ENCODE measurements at places on chromosomes 6 and 20. TPM values are rescaled to one million over a fixed set of nuclear protein-coding genes. Genes with fewer than 3 reads are reported as not detected.
A peak's percentile ranks its signal among the peaks of the same experiment; 100 is the strongest.

FAM217A gene
- not detected for total RNA-seq

DNA sequence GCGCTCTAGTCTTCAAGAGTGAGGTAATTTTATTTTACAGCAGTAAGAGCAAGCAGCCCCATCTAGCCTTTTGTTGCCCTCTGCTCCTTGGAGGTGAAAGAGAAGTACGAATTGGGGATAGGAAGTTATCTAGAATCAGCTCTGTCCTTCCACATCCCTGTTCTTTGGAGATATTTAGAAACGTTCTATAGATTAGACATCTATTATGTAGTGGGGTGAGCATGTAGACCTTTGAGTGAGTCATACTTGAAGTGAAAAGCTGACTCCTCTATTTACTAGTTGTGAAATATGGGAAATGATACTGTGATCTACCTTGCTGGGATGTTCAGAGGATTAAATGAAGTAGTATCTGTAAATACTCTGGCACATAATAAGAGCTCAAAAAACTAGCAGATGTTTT, 36.0 kb upstream of the SLC35D3 start:
- DNase-seq = no peak
- H3K4me3 ChIP-seq = no peak overlapping the region
- H3K27me3 ChIP-seq = no peaks in the 10 kb centered on the region
- H3K4me1 ChIP-seq = peaks cover 3% of the 10 kb centered on the region

- peaks cover 2% of the 10 kb centered on the region for H3K27me3 ChIP-seq
- H3K36me3 ChIP-seq = no peaks in the 10 kb centered on the region
- H3K27ac ChIP-seq = no peak overlapping the region
- no peak for DNase-seq
- H3K4me1 ChIP-seq = no peaks in the 10 kb centered on the region
Measured at GRCh38 chr6:151869345-151869744, 61.9 kb downstream of the ESR1 start.

OR12D3 gene
- total RNA-seq = not detected

DNA sequence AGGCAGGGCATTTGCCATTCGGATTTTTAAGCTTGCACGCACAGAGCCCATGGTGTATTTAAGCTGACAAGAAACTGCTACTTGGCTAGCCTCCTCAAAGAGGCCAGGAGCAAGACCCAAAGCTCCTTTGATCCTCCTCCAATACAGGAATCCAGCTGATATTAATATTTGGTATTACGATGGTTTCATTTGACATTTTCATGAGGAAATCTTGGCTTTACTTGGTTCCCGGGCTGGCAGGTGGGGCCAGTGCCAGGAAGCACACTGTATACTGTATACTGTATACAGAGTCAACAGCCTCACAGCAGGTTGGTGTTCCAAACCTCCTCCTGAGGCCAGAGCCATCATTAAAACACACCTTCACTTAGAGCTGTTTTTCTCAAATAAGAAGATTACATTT, 138.2 kb upstream of the ARMC2 start:
- H3K27ac ChIP-seq = no peak overlapping the region
- H3K4me1 ChIP-seq = peaks cover 13% of the 10 kb centered on the region

DNA sequence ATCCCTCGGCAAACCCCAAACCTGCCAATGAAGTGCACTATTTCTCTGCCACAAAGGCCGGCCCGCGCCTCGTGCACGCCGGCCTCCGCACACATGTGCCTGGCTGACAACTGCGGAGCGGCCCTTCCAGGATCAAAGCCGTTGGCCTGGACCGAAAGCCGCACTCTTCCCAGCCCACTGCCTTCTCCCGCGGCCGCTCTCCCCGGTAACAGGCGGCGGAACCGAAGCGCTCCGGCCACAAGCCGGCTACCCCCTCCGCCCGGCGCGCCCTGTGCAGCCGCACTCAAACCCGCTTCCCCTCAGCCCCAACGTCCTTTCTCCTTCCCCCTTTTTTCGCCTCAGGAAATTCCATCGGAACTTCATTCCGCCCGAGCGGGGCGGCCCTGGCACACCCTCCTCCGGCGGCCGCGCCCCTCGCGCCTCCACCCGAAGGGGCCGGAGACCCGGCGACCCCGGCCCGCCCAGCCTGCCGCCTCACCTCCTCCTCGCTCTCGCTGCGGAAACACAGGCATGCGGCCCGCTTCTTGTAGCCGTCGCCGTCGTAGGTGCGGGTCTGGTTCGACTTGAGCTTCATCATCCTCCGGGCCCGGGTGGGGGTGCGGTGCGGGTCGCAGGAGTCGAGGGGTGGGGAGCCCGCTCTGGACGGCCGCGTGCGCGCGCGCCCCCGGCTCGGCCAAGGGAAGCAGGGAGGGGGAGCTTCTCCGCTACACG, 528 bp downstream of the NUDT3 start:
- no peak overlapping the region for H3K27ac ChIP-seq

DNA sequence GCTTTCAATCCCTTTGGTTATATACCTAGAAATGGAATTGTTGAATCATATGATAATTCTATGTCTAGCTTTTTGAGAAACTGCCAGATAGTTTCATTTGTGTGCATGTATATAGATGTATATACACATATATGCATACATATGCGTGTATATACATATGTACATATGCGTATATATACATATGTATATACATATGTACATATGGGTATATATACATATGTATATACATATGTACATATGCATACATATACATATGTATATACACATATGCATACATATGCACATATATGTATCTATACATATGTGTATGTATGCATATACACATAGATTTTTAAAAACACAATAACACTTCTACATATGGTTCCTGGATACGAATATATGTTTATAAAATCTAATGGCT, 8.4 kb downstream of the SF3B5 start:
- no peak overlapping the region for H3K4me3 ChIP-seq
- H3K27me3 ChIP-seq = no peaks in the 10 kb centered on the region
- H3K27ac ChIP-seq = no peak overlapping the region
- H3K36me3 ChIP-seq = no peaks in the 10 kb centered on the region
- no peak for DNase-seq

TNNC2 gene
- total RNA-seq = not detected

DNA sequence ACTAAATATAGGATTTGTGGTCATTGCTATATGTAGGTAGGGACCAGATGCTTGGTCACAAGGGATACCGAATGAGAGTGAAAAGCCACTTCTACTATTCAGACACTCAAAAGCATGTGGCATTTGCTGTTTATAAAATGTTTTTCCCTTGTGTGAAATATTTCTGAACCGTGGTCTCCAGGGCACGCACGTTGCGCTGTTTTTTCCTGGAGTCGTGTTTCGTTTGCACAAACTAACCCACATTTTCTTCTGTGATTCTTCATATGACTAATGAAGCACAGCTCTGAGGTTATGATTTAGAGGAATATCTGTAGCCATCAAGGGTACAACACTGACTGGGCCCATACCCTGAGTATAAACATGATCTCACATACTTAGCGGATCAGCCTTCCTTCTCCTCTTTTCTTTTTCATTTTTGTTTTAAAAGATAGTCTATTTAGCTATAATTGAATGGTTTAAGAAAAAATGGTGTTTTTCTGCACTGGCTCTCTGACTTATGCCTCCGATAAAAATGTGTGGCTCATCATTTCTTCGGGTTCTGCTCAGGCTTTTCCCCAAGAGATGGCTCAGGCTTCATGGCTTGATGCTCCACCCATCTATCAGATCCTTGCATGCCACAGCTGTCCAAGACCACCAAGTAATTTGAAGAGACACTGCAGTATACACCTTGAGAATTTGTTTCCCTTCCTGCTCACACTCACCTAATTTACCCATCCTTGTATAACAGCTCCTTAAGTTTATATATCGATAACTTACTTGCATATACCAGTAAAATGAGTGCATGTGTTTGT, 59.9 kb upstream of the HBS1L start:
- peak overlapping the region; percentile 81 for H3K27ac ChIP-seq
- DNase-seq = no peak
- peaks cover 14% of the 10 kb centered on the region for H3K36me3 ChIP-seq
- peak overlapping the region; percentile 62 for H3K4me3 ChIP-seq

- no peak overlapping the region for H3K4me3 ChIP-seq
- no peaks in the 10 kb centered on the region for H3K36me3 ChIP-seq
- H3K27me3 ChIP-seq = no peaks in the 10 kb centered on the region
- no peaks in the 10 kb centered on the region for H3K4me1 ChIP-seq
- DNase-seq = no peak
- no peak overlapping the region for H3K27ac ChIP-seq
Measured at GRCh38 chr6:82484001-82484400, 120.4 kb downstream of the TPBG start.

DNA sequence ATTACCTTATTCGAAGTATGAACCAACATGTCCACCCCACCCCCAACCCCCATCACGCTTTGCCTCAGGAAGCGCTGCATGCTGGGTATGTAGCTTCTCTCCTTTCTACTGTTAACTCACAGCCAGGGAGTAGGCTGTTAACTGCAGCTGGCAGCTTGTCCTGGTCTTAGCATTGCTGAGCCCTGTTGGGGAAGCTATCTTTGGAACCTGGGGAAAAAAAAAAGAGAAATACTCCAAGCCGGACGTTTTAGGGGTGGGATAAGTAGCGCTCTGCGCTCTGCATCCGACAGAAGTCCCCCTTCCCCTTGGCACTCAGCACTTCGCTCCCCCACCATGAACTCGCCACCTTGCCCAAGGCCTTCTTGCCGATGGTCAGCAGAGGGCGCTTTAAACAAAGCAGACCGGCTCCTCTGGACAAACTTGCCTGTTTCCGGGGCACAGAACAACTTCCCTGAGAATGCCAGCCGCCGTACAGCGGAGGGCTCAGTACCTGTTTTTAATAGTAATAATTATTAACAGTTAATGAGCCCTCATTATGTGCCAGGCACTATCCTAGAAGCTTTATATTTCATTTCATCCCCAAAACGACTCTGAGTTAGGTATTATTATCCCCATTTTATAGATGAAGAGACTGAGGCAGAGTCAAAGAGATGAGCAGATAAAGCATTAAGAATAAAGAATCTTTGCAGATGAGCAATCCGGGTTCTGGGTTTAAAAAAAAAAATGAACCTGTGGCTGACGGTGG, 35.2 kb upstream of the MDFI start:
- no peak overlapping the region for H3K27ac ChIP-seq
- H3K4me3 ChIP-seq = no peak overlapping the region
- DNase-seq = peak; percentile 71
- peaks cover 5% of the 10 kb centered on the region for H3K4me1 ChIP-seq

- H3K4me1 ChIP-seq = no peaks in the 10 kb centered on the region
- no peaks in the 10 kb centered on the region for H3K36me3 ChIP-seq
- no peak for DNase-seq
- no peak overlapping the region for H3K27ac ChIP-seq
- H3K4me3 ChIP-seq = no peak overlapping the region
Measured at GRCh38 chr6:57262488-57262887, 40.4 kb upstream of the RAB23 start.

- H3K27me3 ChIP-seq = no peaks in the 10 kb centered on the region
- H3K4me3 ChIP-seq = no peak overlapping the region
- no peak for DNase-seq
- no peak overlapping the region for H3K27ac ChIP-seq
- H3K4me1 ChIP-seq = no peaks in the 10 kb centered on the region
Measured at GRCh38 chr6:162076816-162077215, 650.8 kb downstream of the PRKN start.
